Stimulated activated memory B cell treated with anti-CD40 and anti-IgM and Interleukin-4, amounts not matched to agents 10 μg/mL and 1 μg/mL and 100 μg/mL, for 72 hours (primary cell): ENCODE measurements at places on chromosomes 5 and 9.

- ATAC-seq, result no peak
Observed at GRCh38 chr9:92941861-92942260, 5.5 kb upstream of the FGD3 start.

DNA sequence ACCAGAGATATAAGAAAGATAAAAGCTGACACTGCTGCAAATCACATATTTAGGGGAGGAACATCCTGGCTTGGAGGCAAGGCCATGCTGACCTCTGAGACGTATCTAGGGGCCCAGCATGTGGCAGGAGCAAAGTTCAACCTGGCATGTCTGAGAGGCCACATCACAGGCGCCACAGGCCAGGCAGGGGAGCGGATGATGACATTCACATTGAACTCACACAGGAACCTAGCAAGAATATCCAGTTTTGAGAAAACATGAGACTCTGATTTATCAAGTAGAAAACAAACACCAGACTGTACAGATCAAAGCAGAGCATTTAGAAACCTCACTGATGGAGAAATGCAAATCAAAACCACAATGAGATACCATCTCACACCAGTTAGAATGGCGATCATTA is 64.2 kb upstream of the STK32A start:
- no peak for ATAC-seq

DNA sequence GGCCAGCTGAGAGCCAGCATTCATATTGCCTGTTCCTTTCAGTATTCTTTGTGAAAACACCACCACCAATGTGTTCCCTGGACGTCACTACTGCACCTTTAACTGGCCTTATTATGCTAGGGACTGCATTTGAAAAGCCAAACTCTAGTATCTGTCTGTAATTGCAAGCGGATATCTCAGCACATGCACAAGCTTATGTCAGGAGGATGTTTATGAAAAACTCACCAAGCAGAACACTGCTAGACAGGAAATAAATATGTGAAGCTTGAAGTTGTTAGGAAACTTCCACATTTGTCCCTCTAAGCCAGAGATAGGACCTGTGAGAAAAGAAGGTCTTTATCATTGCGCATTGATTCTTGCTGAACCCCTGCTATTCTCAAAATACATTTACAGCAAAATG is 135.4 kb upstream of the CCDC152 start:
- ATAC-seq, result peak; percentile 86

- ATAC-seq, result no peak
Observed at GRCh38 chr5:159343295-159344094, 13.2 kb upstream of the IL12B start.

DNA sequence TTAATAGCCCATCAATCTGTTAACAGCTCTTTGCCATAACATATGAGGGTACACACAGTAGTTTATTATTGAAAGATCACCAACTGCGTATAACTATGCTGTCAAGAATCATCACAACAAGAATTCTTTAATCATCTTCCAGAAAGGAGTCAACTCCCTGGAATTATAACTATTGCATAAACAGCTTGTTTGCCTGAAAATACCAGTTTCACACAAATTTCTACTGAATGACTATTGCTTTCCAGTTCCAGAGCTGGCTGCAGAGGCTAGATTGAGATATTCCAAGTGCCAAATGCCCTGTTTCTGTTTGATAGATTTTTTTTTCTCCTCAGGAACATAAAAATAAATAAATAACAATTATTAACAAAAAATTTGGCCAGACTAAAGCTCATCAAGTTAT is 444.7 kb downstream of the TLE1 start:
- no peak for ATAC-seq

DNA sequence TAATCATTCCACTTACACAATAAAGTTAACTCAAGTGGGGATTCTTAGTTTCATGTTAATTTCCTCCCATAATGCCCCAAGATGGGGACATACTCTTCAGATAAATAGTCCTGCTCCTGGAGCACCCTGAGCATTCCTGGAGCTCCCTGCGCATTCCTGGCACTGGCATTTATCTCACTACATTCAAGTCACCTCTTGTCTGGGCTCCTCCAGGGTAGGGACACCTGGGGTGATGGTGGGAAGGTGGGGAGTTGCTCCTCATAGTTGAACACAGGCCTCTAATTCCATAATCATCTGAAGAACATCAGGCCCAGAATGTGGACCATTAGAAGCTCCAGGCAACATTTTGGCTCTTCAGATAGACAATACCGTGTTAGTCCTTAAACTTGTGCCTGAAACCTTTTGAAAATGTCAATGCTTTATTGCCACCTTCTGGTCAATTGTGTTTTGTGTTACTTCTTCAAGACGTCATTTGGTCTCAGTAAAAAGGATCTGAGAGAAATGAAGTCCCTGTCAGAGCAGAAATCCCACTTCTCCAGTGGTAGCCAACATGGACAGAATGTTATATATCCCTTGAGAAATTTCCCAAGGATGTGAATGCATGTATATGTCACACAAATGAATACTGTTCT is 14.2 kb upstream of the AGGF1 start:
- ATAC-seq, result no peak

- ATAC-seq, result no peak
Observed at GRCh38 chr5:120874081-120874862, 410.2 kb downstream of the PRR16 start.

GRCh38 chr5:34001241-34001841 is 6.5 kb downstream of the AMACR start:
- no peak for ATAC-seq

- no peak for ATAC-seq
Observed at GRCh38 chr9:35306283-35306682, 144.5 kb downstream of the UNC13B start.

- ATAC-seq, result no peak
Observed at GRCh38 chr9:104915753-104916152, 12.2 kb downstream of the ABCA1 start.

GRCh38 chr9:81613002-81613812 is 76.1 kb downstream of the TLE1 start:
- no peak for ATAC-seq

GRCh38 chr9:130417602-130418001 is 27.2 kb upstream of the ASS1 start:
- no peak for ATAC-seq

DNA sequence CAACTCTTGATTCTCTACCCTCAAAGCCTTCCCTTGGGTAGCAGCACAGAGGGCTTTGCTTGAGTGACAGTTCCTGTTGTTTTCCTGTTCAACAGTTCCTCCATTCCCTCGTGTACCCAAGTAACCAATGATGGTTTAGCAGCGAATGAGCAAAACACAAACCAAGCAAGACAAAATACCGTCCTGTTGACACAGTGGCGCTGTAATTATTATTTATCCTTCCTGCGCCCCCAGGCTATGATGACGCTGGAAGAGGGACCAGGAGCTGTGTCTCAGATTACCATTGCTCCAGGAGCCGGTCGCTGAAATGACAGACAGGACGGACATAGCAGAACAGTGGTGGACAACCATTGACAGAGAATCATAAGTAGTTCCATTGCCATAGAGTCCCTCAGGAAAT is 154.8 kb downstream of the GADD45G start:
- ATAC-seq, result no peak

DNA sequence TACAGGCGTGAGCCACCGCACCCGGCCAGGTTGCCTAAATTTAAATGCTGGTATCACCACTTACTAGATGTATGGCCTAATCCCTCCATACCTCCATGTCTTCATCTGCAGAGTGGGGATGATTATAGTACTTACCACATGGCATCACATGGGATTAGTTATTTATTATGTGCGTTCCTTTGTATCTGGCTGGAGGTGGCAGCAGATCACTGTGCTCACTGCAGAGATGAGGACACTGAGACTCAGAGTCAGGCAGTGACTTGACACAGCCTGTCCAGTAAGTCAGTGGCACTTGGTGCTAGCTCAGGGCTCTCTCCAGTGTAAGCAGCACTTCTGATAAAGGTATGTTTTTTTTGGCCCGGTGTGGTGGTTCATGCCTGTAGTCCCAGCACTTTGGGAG is 38.4 kb upstream of the HAND1 start:
- ATAC-seq, result no peak

DNA sequence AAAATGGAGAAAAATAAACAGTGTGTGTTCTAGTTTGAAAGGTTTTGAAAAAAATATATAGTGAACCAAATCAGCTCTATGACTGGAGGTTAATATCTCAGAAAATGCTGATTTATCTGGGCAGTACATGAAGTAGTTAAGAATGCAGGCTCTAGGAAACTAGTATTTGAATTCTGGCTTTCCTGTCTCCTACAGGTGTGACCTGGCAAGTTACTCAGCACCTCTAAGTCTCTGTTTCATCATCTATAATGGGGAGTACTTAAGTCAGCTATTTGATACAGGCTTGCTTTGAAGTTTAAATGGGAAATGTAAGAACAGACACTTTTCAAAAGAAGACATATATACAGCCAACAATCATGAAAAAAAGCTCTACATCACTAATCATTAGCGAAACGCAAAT is 5.2 kb downstream of the GRAMD2B start:
- no peak for ATAC-seq

DNA sequence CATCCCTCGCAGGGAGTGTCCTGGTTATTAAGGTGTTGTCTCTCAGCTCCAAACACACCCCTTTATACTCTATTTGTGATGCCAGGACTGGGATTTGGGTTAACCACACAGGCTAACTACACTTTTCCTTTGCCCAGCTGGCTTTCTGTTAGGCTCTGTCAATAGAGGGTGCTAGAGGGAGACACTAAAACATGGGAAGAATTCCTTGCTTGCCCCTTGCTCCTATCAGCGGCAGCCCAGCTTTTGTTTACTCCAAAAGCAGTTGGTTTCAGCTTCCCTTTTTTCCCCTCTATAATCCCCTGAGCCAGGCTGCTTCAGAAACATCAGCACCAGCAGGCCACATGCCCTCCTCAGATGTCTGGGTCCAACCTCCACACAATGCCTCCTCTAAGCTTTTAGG is 297.1 kb downstream of the KCTD16 start:
- no peak for ATAC-seq

- ATAC-seq, result peak; percentile 88
Observed at GRCh38 chr5:151094030-151094851, 13.4 kb upstream of the TNIP1 start.

GRCh38 chr9:105541838-105542237 is 16.1 kb upstream of the FKTN start:
- peak; percentile 89 for ATAC-seq

- no peak for ATAC-seq
Observed at GRCh38 chr5:42337143-42337542, 86.1 kb upstream of the GHR start.

- ATAC-seq, result no peak
Observed at GRCh38 chr5:73417303-73418034, 31.1 kb downstream of the FOXD1 start.

GRCh38 chr5:58462154-58462553 is 2.3 kb upstream of the PLK2 start:
- no peak for ATAC-seq

GRCh38 chr9:116904165-116904564 is 217.1 kb downstream of the TRIM32 start:
- ATAC-seq, result no peak

- ATAC-seq, result no peak
Observed at GRCh38 chr9:119121899-119122298, 247.3 kb downstream of the BRINP1 start.

DNA sequence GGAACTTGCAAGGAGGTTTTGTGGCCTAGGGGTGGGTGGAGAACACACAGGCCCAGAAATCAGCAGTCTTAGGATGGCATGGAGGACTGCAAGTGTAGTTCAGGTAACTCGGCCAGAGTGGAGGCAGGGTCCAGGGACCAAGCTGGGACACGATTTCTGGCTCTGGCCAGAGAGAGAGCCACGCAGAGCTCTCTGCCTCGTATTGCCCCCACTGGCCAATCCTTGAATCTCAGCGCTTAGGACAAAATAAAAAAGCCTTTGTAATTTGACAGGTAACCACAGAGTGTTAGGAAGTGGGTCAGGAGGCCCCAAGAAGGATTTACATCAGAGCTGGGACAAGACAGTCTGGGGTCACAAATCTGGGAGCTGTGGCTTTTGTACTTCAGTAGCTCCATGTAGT is 11.7 kb downstream of the MAP3K1 start:
- ATAC-seq, result peak; percentile 35

DNA sequence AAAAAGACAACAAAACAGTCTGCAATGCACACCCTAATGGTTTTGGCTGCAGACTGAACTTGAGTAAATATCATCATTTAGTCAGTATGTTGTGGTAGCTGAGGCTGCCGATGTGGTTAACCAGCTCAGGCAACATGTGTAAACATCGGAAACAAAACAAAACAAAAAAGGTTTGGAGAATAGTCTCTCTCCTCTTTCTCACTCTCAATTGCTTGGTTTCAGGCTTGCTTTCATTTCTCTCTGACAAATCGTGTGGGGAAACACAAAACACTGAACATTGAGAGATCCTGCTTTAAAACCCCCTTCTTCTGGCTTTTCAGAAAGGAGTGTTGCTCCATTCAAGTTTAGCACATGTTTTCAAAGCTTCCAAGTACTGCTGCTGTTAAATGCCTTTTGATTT is 453.3 kb downstream of the BNC2 start:
- ATAC-seq, result no peak

DNA sequence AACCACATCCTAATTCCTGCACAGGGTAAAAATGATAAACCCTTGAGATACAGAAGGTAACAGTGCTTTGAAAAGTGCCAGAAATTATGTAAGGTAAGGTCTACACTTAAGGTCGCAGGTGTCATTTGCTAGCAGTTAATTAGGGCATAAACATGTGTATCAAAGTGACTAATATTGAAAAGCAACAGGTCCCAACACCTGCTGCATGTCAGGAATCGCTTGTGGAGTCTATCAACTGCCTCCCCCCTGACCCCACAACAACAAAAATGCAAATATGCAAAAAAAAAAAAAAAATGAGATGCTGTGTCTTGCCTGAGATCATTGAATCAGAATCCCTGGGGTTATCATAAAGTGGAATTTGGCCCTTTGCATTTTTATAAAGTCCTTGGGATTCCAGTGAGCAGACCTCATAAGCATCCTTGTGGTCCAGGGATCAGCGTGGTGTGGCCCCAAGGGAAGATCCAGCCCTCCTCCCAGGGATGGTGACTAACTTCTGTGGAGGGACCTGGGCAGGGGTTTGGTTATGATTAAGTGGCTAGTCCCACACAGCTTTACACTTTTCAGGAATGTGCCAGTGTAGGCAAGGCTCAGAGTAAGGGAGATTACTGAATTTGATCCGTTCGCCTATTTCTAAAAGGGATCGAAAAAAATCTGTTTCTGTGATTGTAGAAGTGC is 92.5 kb upstream of the TNFSF8 start:
- no peak for ATAC-seq

DNA sequence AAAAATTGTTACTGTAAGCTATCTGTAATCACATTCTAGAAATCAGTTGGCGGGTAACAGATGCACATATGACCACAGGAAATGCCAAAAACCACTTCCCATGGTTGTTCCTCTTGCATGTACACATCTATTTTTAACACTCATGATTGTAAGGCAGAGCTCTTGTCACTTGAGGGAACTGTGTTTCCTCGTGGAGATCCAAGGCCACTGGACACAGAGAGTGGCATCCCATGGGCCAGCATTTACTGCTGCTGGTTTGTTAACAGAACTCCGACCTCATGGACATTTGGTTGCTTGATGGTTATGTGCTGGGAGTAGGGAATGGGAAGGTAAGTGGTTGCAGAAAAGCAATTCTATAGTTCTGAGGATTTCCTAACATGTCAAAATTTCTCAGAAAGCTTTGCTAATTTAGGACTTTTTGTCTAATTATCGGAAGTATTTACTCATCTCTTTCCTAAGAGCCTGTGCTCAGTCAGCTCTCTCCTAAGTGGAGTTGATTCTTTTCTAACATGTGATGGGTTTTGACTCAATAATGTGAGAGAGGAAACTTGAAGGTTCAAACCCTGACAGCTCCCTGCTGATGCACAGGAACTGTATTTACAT is 202.0 kb upstream of the NR3C1 start:
- peak; percentile 53 for ATAC-seq

- ATAC-seq, result no peak
Observed at GRCh38 chr9:84385386-84386040, 45.0 kb upstream of the SLC28A3 start.
